ENCODE measurements at places on chromosomes 1 and 21. TPM values are rescaled to one million over a fixed set of nuclear protein-coding genes. Genes with fewer than 3 reads are reported as not detected.

The RAP1GAP gene
- not detected for total RNA-seq

The AKR7A3 gene
- total RNA-seq = 0.43 TPM

The FDPS gene
- total RNA-seq = 427 TPM

The FHAD1 gene
- total RNA-seq = under 0.01 TPM

The GLUL gene
- 350 TPM for total RNA-seq

The SLAMF6 gene
- total RNA-seq = not detected
